ENCODE measurements at places on chromosomes 5 and 9.

GRCh38 chr5:131180407-131180806 lies 9.7 kb downstream of the LYRM7 start:
- DNase-seq = no peak

- DNase-seq = no peak
Observed at GRCh38 chr5:167816864-167817263, 474.6 kb upstream of the WWC1 start.

DNA sequence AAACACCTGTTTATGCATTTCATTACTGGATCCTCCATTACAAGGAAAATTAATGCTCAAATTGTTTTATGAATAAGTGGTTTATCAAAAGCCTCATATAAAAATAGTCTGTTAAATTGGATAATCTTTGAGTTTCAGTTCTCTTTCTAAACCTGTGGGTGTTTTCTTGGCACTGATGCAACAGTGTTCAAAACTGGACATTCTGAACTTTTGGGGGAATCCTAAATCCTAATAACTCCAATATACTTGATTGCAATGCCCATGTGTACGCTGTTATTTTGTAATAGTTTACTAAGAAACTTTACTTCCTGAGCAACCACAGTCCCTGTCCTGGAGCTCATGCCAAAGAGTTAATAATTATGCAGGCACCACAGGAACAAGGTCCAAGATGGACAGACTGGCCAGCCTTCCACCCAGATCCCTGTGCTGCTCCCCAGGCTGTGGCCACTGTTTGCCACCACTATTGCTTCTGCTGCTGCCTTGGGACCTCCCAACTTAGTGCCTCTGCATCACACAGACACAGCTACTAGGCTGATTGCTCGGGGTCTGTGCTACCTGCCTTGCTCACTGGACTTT lies 14.0 kb downstream of the IRGM start:
- DNase-seq = no peak

DNA sequence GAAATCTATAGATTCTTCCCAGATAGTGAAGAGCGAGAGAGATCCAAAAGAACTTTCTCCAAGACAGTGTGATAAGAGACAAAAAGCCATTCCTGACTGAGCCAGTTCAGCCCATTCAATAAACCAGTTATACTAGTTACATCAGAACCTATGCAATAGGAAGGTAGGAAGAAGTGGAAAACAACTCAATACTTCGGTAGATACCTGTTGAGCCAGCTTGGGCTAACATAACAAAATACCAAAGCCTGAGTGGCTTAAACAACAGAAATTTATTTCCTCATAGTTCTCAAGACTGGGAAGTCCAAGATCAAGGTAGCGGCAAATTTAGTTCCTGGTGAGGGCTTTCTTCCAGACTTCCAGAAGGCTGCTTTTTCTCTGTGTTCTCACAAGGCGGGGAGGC lies 214.5 kb upstream of the GRAMD2B start:
- no peak for DNase-seq

DNA sequence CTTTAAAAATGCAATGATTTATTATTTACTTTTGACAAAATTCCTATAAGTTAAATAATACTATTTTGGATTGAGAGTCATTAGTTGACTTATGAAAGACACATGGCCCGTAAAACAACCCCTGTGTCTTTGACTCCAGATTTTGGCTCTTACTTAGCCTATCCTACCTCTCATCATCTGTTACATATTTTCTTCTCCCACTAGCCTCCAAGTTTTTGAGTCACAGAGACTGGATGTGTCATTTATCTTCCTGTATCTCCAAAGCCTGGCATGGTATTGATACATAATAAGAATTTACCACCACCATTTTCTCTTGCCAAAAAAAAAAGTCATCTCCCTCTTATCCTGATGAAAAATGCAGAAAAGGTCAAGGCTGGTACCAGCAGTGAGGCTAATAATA lies 99.9 kb downstream of the GABRB2 start:
- no peak for DNase-seq

- DNase-seq = no peak
Observed at GRCh38 chr9:35706951-35707350, 17.2 kb upstream of the TPM2 start.

DNA sequence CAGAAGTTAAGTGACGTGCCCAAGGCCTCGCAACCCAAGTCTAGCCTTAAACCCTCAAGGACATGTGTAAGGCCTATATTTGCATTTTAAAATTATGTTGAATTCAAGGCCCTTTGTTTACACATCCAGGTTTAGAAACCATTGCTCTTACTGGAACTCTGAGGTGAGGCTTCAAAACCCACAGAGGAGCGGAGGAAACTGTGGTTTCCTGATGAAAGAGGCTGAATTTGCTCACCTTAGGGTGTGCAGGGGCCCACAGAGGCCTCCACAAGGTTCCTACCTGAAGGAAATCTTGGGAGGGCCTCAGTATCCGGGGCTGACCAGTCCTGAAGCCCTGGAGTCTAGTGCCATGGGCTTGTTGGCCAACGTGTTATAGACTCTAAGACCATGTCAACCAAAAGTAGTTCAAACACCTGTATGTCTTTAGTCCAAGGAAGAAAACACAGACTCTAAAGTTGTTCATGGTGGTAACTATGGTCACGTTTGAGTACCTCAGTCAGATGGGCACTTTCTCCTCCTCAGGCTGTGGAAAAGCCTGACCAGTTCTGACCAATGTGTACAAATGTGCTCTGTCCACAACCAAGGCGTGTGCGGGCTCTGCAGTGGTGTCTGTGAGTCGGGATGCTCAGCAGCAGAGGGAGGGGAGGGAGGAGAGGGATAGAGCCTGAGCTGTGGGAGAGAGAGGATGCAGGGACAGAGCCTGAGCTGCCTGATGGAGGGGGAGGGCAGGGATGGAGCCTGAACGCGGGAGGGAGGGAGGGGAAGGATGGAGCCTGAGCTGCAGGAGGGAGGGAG lies 124.6 kb upstream of the ERCC6L2 start:
- no peak for DNase-seq

- peak; percentile 35 for DNase-seq
Observed at GRCh38 chr5:172410160-172410559, 44.2 kb downstream of the SH3PXD2B start.

Data from CD4-positive, alpha-beta T cell treated with Interferon gamma for 1 hour (primary cell).